ENCODE measurements at places on chromosomes 12 and 14.

GRCh38 chr12:46179693-46180452, 89.0 kb downstream of the SLC38A1 start:
- no peak for DNase-seq

GRCh38 chr14:68945585-68946488, 33.3 kb downstream of the ACTN1 start:
- DNase-seq = no peak

GRCh38 chr12:130223767-130224244, 61.5 kb downstream of the FZD10 start:
- DNase-seq = no peak

- no peak for DNase-seq
Measured at GRCh38 chr12:53657041-53657440, 18.8 kb downstream of the ATP5MC2 start.

DNA sequence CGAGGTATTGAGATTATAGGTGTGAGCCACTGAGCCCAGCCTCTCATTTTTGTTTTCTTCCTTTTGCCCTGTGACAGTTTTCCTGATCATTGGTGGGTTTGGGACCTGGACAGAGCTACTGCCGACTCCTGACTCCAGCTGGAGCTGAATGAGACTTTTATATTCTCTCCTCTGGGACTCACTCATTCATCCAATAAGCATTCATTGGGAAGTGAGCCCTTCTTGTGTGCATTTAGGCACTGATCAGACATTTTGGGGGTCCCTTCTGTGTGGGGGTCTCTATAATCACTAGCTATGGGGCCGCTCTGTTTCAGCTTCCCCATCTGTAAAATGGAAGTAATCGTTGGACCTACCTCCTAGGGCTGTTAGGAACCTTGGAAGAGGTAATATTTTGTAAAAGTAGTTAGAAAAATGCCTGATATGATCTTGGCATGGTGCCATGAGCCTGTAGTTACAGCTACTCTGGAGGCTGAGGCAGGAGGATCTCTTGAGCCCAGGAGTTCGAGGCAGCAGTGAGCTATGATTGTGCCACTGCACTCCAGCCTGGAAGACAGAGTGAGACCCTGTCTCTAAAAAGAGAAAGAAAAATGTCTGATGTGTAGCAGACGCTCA, 7.2 kb downstream of the SH2B3 start:
- DNase-seq = no peak

DNA sequence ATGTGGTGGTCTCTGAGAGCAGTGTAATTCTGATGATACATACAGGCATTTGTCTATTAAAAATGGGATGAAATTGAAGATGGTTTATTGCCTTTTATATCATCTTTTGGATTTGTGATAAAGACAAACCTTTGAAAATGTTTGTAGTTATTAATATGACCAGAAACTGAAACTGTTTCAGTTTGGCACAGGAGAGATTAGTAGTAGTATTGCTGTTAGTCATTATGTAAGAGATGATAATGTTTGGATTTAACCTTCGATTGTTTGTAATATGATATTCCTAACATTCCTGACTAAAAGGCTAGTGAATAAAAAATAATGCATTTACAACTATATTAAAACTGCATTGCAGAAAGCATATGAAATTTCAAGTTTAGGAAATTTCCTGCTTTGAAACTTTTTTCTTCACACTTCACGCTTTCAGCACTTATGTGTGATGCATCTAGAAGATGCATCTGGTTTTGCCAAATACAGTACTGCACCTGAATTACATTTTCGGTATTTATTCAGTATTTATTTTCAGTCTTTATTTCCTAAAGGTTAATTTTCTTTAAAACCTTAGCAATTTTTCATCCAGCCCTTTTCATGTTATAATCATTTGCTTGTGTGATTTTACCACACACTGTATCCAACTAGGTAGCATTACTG, 25.5 kb downstream of the ADIPOR2 start:
- no peak for DNase-seq

DNA sequence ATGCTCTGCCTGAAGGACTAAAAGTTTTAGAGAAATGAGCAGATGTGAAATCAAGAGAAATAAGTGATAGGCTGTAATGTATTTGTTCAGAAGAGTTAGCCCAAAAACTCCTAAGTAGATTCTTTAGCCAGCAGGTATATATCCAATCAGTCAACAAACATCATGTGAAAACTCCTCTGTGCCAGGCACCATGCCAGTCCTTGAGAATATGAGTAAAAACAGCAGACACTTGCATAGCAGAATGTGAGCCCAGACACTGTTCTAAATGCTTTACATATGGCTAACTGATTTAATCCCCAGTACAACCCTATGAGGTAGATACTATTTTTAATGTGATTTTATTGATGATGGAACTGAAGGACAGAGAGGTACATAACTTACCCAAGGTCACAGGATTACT, 329.8 kb downstream of the PAWR start:
- no peak for DNase-seq

DNA sequence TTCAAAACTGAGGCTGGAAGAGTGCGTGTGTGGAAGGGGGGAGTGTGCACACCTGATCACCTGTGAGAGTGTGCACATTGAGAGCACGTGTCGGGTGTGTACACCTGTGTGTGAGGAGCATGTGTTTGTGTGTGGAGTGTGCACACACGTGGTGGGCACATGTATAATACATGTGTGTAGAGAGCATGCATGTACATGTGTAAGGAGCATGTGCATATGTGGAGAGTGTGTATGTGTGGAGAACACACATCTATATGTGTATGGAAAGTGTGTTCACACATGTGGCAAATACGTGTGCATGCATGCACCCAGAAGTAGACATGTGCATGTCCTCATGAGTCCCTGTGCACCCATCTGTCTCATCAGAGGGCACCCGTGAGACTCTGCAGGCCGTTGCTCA, 63.1 kb upstream of the GPR68 start:
- no peak for DNase-seq

- no peak for DNase-seq
Measured at GRCh38 chr12:80598004-80598606, 109.3 kb upstream of the MYF6 start.

- peak; percentile 69 for DNase-seq
Measured at GRCh38 chr12:130775953-130776856, 60.1 kb upstream of the RIMBP2 start.

GRCh38 chr12:75432924-75433323, 42.0 kb downstream of the GLIPR1L2 start:
- DNase-seq = no peak

GRCh38 chr14:102517392-102518062, 8.0 kb upstream of the ANKRD9 start:
- DNase-seq = no peak

GRCh38 chr14:45104561-45104960, 20.6 kb downstream of the PRPF39 start:
- no peak for DNase-seq

- no peak for DNase-seq
Measured at GRCh38 chr14:44712024-44712815, 205.1 kb upstream of the FSCB start.

GRCh38 chr12:96334502-96334901, 65.7 kb downstream of the CDK17 start:
- DNase-seq = no peak

DNA sequence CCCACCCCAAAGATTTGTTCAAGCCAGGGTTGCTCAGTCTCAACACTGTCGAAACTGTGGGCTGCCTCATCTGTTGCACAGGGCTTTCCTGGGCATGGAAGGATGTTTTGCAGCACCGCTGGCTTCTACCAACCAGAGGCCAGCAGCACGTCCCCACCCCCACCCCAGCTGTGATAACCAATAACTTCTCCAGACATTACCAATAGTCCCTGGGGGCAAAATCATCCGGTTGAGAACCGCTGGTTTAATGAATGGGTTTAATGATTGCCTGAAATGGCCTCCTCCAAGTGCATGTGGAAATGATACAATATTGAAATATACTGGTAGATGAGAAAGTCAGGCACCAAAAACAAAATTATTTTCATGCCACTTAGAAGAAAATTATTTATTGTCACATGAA, 44.5 kb downstream of the RIMBP2 start:
- DNase-seq = no peak

GRCh38 chr12:64072916-64073575, 149.1 kb downstream of the KICS2 start:
- no peak for DNase-seq

DNA sequence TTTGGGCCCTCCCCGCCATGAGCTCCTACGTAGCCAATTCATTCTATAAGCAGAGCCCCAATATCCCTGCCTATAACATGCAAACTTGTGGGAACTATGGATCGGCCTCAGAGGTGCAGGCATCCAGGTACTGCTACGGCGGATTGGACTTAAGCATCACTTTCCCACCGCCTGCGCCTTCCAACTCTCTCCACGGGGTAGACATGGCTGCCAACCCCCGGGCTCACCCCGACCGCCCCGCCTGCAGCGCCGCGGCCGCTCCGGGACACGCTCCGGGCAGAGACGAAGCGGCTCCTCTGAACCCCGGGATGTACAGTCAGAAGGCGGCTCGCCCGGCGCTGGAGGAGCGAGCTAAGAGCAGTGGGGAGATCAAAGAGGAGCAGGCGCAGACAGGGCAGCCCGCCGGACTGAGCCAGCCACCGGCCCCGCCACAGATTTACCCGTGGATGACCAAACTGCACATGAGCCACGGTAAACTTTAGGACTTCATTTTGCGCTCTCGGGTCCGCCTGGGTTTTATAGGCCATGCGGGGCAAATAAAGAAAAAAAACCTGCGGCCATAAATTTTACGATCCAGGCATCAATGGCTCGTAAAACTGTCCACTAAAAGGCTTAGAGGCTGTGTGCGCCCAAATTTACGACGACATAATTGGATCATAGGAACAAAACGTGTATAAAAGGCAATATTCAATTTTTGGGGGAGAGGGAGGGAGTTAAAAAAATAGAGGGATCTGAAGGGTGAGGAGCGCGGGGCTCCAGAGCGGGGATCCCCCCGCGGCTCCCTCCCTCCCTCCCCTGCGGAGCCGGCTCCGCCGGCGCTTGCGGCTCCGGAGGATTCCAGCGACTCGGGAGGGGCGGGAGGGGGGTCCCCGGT, 493 bp downstream of the HOXC5 start:
- no peak for DNase-seq

DNA sequence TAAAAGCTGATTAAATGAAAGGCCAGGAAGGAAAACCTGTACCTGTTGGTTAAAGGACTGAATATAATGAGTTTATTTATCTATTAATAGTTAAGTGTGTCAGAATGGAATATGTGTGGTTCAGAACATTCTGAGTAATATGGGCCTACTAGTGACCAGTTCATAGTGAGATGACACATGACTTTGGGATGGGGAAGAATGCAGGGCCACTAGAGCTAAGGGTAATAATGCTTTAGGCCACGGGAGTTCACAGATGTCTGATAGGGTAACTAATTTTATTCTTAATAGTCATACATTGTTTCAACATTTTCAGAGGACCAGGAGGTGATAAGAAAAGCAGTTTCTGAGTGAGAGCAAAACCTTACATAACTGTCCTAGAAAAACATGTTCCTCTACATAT, 247.8 kb upstream of the OR4E1 start:
- DNase-seq = no peak

DNA sequence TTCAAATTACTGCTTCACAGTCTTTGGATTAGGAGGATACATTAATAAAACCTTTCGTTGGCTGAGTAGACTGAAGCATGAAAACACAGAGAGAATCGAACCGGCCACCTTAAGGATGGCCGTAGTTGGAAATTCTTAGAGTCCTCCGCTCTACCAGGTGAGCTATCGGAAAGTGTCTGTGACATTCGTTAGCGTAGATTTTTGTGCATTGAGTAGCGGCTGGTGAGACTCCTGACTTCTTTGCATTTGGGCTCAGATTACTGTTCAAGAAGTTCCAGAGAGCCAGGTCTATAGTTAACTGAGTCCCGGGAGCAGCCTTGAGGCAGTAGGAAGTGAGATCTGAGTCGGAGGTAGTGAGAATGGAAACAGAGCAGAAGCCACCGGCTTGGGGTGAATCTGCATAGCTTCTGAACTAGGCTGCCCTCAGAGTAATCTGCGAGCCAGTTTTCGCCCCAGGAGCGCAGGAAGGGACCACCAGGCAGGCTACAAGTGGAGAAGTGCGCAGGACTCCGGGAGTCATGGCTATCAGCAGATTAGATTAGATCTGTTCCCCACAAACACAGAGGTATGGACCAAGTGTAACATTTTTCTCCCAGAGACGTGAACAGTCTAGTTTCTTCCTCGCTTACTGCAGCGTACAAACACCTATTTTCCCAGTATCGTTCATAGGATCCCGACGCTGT, 11.0 kb downstream of the OR6S1 start:
- no peak for DNase-seq

- peak; percentile 40 for DNase-seq
Measured at GRCh38 chr12:27969624-27970400, 2.7 kb downstream of the PTHLH start.

- DNase-seq = no peak
Measured at GRCh38 chr12:55847603-55848291, 5.0 kb upstream of the MMP19 start.

DNA sequence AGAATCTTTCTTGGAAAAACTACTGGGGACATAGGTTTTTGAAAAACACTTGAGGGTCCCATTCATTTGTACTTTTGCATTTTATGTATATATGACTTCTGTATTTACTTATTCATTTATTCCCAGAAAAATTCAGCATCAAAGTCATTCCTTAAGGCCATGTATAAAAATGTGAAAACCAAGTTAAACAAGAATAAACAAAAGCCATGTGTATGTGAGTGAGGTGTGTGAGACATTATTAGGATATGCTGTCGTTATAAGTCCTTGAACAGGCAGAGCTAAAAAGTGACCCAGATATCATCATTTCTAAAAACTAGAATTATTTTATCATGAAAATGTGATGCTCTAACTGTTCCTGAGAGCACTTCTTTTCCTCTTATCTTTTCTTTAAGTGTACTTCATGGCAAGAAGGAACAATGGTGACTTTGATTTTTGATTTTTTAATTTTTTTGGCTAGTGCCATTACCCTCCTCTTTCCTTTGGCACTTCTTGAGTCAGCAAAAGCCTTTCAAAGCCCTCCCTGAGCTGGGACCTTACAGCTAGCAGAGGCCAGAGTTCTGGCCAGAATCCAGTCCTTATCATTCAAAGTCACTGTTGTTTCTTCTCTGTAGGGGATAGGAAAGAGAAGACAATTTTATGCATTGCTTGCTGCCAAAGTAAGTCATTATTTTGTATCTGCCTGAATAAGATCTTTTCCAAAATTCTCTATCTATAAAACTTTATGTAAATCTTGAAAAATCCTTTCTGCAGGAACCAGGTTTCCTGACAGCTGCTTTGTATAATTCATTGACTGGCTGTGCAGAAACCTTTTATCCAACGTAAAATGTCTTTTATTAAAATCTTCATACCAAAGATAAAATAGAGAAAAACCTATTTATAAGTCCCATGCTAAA, 419.7 kb upstream of the PRICKLE1 start:
- no peak for DNase-seq

DNA sequence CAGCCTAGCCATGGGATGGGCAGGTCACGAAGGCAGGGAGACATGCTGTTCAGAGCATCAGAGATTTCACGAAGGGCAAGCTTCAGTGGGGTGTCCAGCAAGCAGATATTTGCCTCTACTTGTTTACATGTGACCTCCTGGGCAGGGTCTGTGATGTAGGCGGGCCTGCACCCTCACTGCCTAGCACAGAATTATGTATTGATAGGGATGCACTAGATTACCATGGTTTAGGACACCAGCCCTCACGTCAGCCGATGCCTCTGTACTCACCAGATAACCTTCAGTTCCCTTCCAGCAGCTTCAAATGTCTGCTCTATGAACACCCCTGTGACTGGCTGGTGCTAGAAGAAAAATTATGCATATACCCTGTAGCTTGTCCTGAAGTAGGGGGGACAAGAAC, 5.1 kb upstream of the EIF5 start:
- no peak for DNase-seq
